Ascending aorta (tissue), 2 donors: ENCODE measurements at places on chromosomes 2 and 18. TPM values are rescaled to one million over a fixed set of nuclear protein-coding genes. Genes with fewer than 3 reads are reported as not detected.

DNA sequence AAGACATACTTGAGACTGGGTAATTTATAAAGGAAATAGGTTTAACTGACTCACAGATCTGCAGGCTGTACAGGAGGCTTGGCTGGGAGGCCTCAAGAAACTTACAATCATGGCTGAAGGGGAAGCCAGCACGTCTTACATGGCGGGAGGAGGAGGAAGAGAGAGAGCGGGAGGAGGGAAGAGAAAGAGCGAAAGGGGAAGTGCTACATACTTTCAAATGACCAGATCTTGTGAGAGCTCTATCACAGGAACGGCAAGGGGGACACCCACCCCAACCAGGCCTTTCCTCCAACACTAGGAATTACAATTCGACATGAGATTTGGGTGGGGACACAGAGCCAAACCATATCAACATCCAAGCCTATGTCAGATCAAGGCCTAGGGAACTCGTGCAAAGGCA is 24.2 kb downstream of the MYL12B start:
- peaks cover 3% of the 10 kb centered on the region for H3K4me1 ChIP-seq
- no peaks in the 10 kb centered on the region for H3K27me3 ChIP-seq
- no peak for DNase-seq

- peaks cover 55% of the 10 kb centered on the region for H3K36me3 ChIP-seq
- no peaks in the 10 kb centered on the region for H3K27me3 ChIP-seq
- H3K27ac ChIP-seq = no peak overlapping the region
- H3K4me3 ChIP-seq = no peak overlapping the region
Observed at GRCh38 chr2:99424371-99424770, 65.4 kb downstream of the REV1 start.

GRCh38 chr2:29587402-29588190 is 333.8 kb downstream of the ALK start:
- H3K4me1 ChIP-seq = no peaks in the 10 kb centered on the region
- no peak overlapping the region for H3K27ac ChIP-seq
- H3K4me3 ChIP-seq = no peak overlapping the region
- no peak for DNase-seq
- no peaks in the 10 kb centered on the region for H3K27me3 ChIP-seq

DNA sequence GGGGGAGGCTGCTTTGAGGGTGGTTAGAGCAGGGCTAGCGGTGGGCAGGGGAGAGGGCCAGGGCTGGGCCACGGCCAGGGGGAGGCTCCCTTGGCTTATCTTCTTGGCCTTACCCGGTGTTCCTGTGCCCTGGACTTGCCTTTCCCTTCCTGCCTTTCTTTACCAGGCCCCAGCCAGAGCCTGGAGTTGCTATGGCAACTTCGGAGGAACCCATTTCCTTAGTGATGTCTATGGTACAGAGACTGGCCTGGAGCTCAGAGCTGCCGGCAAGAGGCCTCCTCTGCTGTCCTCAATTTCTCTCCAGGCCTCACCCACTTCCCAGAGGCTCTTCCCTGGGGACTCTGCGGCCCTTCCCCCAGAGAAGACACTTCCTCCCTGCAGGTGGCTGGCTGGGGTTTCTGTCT is 11.5 kb downstream of the SPEG start:
- DNase-seq = peak; percentile 58
- H3K4me1 ChIP-seq = peaks cover 39% of the 10 kb centered on the region
- no peaks in the 10 kb centered on the region for H3K27me3 ChIP-seq
- peaks cover 36% of the 10 kb centered on the region for H3K36me3 ChIP-seq
- peak overlapping the region; percentile 28 for H3K4me3 ChIP-seq

GRCh38 chr2:37544591-37545031 is 126.8 kb downstream of the CDC42EP3 start:
- H3K4me3 ChIP-seq = no peak overlapping the region
- no peaks in the 10 kb centered on the region for H3K4me1 ChIP-seq
- DNase-seq = no peak
- H3K27me3 ChIP-seq = no peaks in the 10 kb centered on the region
- H3K27ac ChIP-seq = no peak overlapping the region

- H3K4me3 ChIP-seq = peak overlapping the region; percentile 100
- H3K27me3 ChIP-seq = no peaks in the 10 kb centered on the region
- H3K36me3 ChIP-seq = no peaks in the 10 kb centered on the region
Observed at GRCh38 chr18:11981543-11982366, 448 bp downstream of the IMPA2 start.

DNA sequence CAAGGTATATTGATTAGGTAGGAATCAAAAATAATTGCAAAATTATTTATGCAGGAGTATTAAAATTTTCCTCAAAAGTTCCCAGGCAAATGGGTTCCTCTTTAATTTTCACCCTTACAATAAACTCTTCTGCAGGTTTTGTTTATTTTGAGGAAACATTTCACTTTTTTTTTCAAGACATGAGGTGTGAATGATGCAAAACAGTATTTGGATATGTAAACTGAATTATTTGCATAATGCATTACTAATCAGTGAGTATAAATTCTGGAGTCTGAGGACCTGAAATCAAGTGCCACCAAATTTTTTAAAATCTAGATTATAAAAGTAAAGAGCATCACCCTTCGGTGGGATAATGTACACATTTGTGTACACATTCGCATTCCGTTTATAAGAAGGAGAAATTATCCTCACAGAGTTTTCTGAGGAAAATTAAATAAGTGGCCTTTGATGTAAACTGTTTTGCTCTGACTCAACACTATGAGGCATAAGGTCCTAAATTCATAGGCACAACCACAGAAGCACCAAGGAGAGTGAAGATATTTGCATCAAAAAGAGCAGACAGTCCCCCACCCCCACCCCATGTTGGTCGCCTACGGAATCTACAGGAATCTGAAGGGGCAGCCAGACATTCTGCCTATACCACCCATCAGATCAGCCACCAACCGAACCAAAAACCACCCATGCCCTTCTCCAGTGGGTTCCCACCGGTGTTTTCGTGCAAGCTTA is 33.1 kb downstream of the BCL11A start:
- H3K27ac ChIP-seq = no peak overlapping the region
- no peak overlapping the region for H3K4me3 ChIP-seq
- no peaks in the 10 kb centered on the region for H3K4me1 ChIP-seq
- H3K27me3 ChIP-seq = no peaks in the 10 kb centered on the region

DNA sequence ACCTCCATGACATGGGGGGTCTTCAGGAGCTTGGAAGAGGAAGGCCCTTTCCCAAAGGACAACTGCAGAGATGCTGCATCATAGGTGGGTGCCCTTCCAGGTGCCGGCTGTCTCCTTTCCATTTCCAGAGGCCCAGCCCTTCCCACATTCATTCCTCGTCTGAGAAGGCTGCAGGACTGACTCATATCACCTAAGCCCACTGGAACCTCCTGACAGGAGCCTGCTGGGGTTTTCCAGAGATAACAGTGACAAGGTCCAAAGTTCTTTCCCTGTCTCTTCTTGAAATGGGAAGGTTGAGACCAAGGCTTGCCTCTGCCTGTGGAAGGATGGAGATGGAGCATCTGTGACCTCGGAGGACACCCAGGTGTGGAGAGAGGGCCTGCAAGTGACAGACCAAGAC is 3.6 kb upstream of the PRSS56 start:
- H3K27ac ChIP-seq = no peak overlapping the region
- no peak for DNase-seq
- peaks cover 2% of the 10 kb centered on the region for H3K27me3 ChIP-seq
- H3K4me3 ChIP-seq = no peak overlapping the region
- H3K4me1 ChIP-seq = no peaks in the 10 kb centered on the region
- no peaks in the 10 kb centered on the region for H3K36me3 ChIP-seq

DNA sequence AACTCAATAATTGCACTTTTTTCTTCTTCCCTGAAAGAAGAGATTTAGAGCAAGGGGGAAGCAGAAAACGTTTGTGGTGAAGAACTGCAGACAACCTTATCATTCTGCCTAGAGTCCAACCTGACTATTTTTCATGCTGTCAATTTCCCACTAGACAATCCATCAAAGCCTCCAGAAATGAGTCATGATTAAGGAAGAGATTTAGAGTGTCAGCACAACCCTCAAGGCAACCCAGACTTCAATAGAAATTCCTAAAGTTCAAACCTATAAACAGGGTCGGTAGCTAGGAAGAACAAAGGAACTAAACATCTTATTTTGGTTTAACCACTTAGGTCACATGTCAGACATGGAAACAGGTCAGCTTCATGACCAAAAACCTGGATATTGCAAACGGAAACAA is 86.9 kb downstream of the SLC25A12 start:
- no peak overlapping the region for H3K4me3 ChIP-seq
- H3K27me3 ChIP-seq = no peaks in the 10 kb centered on the region
- no peaks in the 10 kb centered on the region for H3K4me1 ChIP-seq
- peaks cover 38% of the 10 kb centered on the region for H3K36me3 ChIP-seq
- H3K27ac ChIP-seq = no peak overlapping the region
- DNase-seq = no peak

DNA sequence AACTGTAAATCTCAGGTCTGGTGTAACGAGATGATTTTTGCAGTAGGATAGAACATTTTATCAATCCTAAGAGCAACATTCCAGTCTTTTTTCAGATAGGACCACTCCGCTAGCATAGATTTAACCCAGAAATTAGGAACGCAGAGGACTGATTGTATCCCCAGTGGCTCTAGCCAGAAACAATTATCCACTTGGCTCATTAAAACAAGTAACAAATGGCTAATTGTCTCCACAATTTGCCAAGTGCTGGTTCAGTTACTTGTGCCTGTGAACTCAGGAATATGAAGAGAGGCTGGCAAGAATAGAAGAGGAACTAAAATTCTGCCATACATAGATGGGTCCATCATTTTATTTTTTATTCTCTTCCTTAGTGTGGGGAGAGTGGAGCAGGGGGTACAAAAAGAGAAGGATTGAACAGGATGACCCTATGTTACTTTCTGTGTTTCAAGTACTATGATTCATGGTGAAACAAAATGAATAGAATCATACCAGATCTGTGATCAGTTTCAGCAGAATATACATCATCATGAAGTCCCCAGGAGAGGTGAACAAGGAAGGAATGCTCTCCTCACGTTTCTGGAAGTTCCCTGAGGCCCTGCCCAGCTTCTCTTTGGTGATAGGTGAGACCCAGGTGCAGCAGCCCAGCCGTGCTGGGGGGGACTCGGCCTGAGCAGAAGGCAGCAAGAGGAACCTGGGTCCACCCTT is 121.6 kb downstream of the ARL4C start:
- no peaks in the 10 kb centered on the region for H3K27me3 ChIP-seq
- H3K4me1 ChIP-seq = no peaks in the 10 kb centered on the region

GRCh38 chr2:71743995-71744675 is 290.8 kb downstream of the DYSF start:
- no peak overlapping the region for H3K27ac ChIP-seq
- no peak overlapping the region for H3K4me3 ChIP-seq
- no peaks in the 10 kb centered on the region for H3K27me3 ChIP-seq
- DNase-seq = no peak
- H3K36me3 ChIP-seq = no peaks in the 10 kb centered on the region

DNA sequence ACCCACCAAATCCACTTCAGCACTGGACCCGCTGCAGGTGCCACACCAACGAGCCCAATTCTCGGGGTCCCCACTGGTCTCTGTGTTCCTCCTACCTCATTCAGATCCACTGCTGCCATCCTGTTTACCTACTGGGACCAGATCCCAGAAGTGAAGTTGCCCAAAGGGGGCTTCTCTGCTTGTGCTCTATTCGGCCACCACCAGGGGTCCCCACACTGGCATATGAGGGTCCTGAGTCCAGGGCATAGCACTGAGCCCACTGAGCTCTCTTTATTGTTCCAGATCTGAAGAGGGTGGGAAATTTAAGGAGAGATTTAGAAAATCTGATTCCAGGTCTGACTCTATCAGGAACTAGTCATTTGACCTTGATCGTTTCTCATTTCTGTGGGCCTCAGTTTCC is 2.4 kb downstream of the GPR45 start:
- no peaks in the 10 kb centered on the region for H3K36me3 ChIP-seq
- DNase-seq = no peak
- H3K27me3 ChIP-seq = no peaks in the 10 kb centered on the region
- H3K27ac ChIP-seq = no peak overlapping the region
- no peaks in the 10 kb centered on the region for H3K4me1 ChIP-seq

DNA sequence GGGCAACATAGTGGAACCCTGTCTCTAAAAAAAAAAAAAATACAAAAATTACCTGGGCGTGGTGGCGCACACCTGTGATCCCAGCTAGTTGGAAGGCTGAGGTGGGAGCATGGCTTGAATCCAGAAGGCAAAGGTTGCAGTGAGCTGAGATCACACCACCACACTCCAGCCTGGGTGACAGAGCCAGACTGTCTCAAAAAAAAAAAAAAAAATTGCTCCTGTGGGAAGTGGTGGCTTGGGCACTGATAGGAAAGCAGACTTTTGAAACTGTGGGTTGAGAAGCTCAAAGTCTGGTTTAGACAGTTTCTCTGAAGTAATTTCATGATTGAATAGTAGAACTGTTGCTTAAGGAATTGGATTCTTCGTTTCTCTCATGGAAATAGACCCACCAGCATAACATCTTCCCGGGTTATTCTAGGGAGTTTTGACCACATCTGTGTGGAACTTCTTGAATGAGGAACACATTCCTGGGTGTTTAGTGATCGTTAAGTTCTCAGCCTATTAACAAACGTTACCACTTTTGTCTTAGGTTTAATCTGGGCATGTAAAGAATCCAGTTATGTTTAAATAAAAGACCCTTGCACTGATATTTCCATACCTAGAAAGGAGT is 33.5 kb downstream of the GRHL1 start:
- peaks cover 24% of the 10 kb centered on the region for H3K4me1 ChIP-seq
- H3K27ac ChIP-seq = peak overlapping the region; percentile 76
- DNase-seq = no peak

GRCh38 chr2:41399437-41400087 is 648.3 kb upstream of the PKDCC start:
- H3K27me3 ChIP-seq = no peaks in the 10 kb centered on the region
- H3K4me1 ChIP-seq = no peaks in the 10 kb centered on the region
- no peak overlapping the region for H3K4me3 ChIP-seq
- H3K27ac ChIP-seq = no peak overlapping the region
- DNase-seq = no peak
- no peaks in the 10 kb centered on the region for H3K36me3 ChIP-seq

DNA sequence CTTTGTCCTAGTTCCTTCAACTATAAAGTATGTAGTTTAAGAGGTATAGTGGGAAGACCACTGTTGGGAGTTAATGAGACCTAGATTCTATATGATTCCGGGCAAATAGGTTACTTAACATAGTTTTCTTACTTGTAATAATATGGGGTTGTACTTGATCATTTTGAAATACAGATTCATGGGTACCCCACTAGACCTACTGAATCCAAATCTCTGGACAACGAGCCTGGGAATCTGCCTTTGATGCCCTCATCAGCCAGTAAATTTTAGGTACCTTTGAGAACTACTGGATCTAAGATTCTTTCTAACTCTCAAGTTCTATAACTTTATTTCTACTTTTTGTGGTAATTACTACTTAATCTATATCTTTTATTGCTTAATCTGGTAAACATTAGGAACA is 6.6 kb downstream of the BMPR2 start:
- H3K27me3 ChIP-seq = no peaks in the 10 kb centered on the region
- H3K27ac ChIP-seq = no peak overlapping the region
- no peaks in the 10 kb centered on the region for H3K36me3 ChIP-seq
- no peaks in the 10 kb centered on the region for H3K4me1 ChIP-seq

The SPATA3 gene
- total RNA-seq = not detected

The EFR3B gene
- 0.32 TPM for total RNA-seq

The PID1 gene
- 38.4 TPM for total RNA-seq

The IAH1 gene
- 86.0 TPM for total RNA-seq

The TGFA gene
- 1.8 TPM for total RNA-seq

The NCKAP5 gene
- 0.75 TPM for total RNA-seq

The LRRC30 gene
- not detected for total RNA-seq

The PPP1R1C gene
- not detected for total RNA-seq

The RAB17 gene
- total RNA-seq = 0.32 TPM
